ENCODE measurements at places on chromosomes 4 and X.

GRCh38 chr4:183987987-183988392 lies 82.9 kb downstream of the STOX2 start:
- DNase-seq, result peak; percentile 1

- DNase-seq, result no peak
Measured at GRCh38 chrX:78643096-78643495, 16.0 kb downstream of the RTL3 start.

DNA sequence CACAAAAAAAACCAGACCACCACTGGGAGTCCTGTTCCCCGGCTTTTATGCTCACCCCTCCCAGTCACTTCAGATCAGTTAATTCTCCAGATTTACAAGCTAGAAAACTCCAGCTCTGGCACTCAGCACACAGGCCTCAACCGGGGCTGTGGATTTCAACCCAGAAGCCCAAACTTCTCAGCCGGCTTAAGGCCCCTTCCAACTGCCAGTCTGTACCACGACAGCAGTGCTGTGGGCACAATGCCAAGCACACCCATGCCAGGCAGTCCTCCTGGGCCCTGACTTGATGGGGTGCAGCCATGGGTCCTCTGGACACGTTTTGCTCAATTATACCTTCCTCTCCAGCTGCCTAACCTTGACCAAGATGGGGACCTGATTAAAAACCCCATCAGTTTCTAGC lies 12.2 kb downstream of the SOD3 start:
- DNase-seq, result no peak

- DNase-seq, result no peak
Measured at GRCh38 chr4:128908735-128909134, 99.2 kb downstream of the JADE1 start.

- no peak for DNase-seq
Measured at GRCh38 chr4:84579403-84579776, 3.5 kb upstream of the CDS1 start.

GRCh38 chrX:17737986-17738713 lies 857 bp downstream of the SCML1 start:
- peak; percentile 28 for DNase-seq

DNA sequence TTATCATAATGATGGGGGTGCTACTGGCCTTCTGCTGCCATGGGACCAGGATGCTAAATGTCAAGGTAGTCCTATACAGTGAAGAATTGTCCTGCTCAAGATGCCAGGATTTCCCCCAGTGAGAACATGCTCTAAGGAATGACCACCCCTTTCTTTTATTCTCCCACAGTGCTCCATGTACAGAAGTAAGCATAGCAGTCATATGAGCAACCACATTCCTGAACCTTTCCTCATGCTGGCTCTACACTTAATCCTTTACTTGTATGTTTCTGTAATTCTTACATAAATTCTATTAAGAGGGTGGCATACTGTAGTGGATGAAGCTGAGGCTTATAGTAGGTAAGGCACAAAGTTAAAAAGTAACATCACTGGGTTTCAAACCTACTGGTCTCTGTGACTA lies 20.2 kb downstream of the CYP2U1 start:
- DNase-seq, result no peak

DNA sequence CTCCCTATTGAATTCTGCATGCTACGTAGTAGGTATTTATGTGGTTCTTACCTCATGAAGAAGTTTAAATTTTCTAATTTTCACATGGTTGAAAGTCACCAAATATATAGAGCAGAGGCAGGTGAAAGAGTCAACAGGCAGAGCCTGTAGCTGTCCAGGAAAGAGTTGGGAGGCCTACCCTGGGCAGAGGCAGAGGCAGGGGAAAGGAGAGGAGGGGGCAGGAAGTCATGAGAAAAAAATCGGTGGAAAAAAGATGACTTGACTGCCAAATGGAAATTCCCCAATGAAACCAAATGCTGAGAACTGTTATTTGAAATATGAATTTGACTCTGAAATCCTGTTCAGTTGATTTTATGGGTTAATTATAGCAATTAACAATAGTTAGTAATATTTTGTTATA lies 23.1 kb upstream of the GPR34 start:
- no peak for DNase-seq

DNA sequence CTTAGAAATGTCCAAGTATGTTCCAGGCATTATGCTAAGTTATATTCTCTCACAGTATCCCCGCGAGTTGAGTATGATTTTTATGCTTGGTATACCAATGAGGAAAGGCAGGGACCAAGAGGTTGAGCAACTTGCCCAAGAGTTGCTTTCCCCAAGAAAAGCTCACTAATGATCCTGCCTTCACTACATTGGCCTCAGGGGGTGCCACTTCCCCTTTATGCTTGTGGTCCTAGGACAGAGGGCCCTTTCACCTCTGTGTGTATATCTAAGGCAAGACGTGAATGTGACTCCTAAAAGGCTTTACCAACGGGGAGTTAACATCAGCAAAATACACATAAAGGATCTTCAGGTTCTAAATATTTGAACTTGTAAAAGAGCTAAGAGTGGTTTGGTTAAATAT lies 164.4 kb upstream of the CPEB2 start:
- DNase-seq, result peak; percentile 49

- no peak for DNase-seq
Measured at GRCh38 chr4:44756559-44756958, 30.2 kb upstream of the GNPDA2 start.

- no peak for DNase-seq
Measured at GRCh38 chr4:142940425-142941330, 94.6 kb upstream of the INPP4B start.

DNA sequence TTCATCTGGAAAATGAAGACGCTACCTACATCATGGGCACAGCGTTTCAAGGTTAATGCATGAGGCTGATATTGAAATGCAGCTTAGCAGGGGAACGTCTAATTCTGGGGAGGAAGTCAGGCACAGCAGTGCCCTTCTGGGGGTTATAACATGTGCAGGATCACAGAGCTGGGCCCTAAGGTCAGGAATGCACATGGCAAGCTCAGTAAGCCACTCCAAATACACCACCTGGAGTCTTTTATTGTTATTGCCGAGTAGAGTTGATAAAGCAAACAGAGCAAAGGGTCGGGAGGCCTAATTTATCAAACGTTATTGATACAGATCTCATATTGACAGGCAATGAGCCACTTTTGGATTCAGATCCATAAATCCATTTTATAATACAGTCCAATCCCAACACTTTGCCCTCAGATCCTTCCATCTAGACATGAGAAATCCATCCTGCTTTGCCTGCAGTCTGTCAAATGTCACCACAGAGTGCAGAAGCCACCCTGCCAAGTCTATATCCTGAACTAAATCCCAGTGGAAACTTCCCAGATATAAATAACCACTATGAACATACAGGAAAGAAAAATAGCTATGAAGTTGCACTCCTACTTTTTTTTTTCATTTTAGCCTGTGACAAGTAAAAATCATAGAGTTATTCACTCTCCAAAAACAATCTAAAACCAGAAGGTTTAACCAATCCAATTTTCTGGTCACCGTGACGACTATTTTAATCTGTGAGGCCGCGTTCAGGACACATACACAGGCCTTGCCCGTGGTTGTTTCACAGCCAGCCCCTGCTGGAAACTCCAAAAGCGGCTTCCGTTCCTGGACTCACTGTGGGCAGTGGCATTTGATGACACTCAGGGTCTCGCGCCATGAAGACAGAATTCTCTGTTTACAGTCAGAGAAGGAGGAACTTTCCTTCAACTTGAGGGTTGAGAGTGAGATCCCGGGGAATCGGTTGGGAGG lies 335.4 kb downstream of the DHX15 start:
- DNase-seq, result no peak

All from KBM-7 (cell line).